ENCODE measurements at places on chromosomes 16 and 17. TPM values are rescaled to one million over a fixed set of nuclear protein-coding genes. Genes with fewer than 3 reads are reported as not detected.

The PRR35 gene
- not detected for total RNA-seq

The ADAM11 gene
- total RNA-seq: 0.73 TPM

The TMEM98 gene
- 143 TPM for total RNA-seq

The WNT9B gene
- total RNA-seq: not detected

The ODAD4 gene
- total RNA-seq: not detected

The TBC1D16 gene
- 16.5 TPM for total RNA-seq

The ACADVL gene
- 3,058 TPM for total RNA-seq

- DNase-seq: no peak
Observed at GRCh38 chr17:71628306-71628705, 492.5 kb upstream of the SOX9 start.

DNA sequence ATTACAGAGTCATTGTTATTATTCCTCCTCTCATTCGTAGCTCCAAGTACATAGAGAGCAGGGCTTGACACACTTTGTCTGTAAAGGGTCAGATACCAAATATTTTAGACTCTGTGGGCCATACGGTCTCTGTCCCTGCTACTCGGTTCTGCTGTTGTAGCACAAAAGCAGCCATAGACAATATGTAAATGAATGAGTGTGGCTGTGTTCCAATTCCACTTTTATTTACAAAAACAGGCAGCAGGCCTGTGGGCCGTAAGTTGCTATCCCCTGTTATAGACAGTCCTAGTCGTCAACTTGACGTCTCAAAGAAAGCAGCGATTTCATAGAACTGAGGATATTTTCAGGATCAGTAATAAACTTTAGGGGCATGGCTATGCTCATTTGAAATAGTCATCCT lies 161.6 kb downstream of the MSI2 start:
- no peak for DNase-seq

DNA sequence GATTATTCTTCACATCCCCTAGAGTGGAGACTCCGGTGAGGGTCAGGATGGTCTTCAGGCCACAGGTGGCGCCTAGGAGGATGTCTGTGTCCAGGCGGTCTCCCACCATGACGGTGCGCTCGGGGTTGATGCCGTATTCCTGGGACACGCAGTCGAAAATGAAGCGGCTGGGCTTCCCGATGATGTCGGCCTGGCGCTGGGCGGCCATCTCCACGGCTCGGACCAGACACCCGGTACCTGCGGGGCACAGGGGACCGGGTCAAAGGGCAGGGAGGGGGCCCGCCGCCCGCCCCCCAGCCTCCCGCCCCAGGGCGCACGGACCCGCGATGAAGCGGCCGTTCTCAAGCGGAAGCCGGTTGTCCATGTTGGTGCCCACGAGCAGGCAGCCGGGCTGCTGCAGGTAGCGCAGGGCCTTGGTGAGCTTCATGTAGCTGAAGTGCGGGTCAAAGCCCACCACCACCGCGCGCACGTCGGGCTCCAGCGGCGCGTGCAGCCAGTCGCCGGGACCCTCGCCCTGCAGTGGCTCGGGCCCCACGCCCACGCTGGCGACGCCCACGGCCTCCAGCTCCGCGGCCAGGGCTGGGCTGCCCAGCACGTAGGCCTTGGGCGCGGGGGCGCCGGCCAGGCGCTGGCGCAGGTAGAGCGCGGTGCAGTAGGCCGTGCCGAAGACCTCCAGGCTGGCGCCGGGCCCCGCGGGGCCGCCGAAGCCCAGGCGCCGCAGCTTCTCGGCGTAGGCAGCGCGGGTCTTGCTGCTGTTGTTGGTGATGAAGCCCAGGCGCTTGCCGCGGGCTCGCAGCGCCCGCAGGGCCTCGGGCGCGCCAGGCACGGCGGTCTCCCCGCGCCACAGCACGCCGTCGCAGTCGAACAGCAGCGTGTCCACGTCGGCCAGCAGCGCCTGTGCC lies 572 bp downstream of the PGP start:
- DNase-seq: no peak

DNA sequence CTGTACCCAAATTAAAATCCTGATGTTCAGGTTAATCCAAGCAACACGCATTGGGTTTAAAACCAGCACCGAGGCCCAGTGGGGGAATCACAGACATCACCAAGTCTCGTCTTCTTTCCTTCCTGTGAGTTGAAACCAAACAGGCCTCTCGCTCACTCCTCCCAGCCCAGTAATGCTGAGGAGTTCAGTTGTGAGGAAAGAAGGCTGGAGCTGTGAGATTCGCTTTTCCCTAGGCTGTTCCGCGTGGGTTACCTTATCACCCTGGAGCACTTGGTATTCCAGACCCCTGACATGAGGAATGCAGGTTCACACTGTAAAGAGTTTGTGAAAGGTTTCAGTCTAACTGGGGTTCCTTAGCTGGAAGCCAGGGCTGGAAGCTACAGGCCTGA lies 20.8 kb downstream of the CIBAR2 start:
- no peak for DNase-seq

DNA sequence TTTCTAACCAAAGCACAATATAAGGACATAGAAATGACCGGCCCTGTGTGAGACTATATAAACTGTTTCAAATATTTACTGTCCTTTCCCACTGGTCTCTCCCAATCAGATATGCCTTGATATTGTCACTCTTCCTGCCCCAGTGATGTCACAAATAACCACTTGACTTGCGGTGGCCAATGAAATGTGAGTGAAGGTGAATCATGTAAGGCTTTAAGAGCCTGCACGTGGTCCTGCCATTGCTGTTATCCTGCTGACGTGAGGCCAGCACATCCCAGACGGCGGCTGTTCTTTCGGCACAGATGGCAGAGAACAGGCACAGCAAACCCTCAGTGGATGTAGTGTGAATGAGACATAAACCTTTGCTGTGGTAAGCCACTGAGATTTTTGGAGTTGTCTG lies 5.4 kb upstream of the KLHL11 start:
- no peak for DNase-seq

GRCh38 chr16:85259115-85259831 lies 147.0 kb upstream of the CIBAR2 start:
- DNase-seq: no peak

DNA sequence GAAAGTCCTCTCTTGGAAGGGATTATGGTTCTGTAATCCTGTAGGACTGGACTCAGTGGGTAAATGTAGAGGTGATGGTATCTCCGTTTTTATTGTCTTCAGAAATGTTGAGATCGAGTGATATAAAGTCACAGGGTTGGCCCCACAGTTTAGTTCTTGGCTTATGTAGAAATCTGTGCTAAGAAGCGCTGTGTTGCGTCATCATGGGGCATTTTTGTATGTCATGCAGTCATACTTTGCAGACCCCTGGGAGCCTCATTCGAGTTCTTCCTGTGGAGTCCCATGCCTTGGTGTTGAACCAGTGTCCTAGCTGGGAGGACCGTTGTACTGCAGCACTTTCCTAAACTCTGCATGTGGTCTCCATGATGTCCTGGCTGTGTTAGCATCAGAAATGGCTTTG lies 619.7 kb downstream of the MAF start:
- DNase-seq: no peak

GRCh38 chr16:9138731-9139501 lies 47.5 kb downstream of the HAPSTR1 start:
- DNase-seq: peak; percentile 88

DNA sequence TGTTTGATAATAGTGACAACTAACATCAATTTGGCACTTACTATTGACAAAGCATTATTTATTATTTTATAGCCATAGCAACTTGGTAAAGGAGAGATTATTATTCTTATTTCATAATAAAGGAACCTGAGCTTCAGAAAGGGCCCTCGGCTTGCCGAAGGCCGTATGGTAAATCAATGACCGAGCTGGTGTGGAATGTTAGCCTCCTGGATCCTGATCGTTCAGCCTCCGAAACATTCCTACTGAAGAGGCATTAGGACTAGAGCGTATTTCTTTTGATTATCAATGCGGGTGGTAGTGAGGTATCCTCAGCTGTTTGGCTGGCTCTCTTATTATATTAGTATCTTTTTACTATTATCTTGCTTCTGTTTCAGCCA lies 199.3 kb upstream of the TBX2 start:
- peak; percentile 57 for DNase-seq

DNA sequence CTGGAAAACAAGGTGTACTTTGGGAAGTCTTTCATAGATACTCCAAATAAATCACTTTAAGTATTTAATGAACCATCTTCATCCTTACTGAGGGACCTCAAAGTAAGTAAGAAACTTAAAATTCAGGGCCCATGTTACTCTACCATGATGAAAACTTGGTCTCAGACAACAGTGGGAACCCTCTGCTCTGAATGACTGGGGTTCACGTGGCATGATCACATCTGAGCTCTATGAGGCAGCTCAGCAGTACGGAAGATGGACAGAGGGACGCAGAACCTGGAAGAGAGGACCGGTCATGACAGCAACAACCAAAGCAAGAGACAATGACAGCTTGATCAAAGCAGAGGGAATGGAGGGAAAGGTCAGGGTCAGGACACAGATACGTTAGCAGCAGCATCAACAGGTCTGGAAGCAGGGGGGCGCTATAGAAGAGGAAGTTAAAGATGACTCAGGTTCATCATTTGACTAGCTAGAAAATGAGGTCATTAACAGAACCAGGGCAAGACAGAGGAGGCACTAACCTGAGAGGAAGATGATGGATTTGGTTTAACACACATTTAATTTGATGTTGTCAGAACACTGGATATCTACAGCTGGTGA lies 9.5 kb downstream of the XPO6 start:
- no peak for DNase-seq

DNA sequence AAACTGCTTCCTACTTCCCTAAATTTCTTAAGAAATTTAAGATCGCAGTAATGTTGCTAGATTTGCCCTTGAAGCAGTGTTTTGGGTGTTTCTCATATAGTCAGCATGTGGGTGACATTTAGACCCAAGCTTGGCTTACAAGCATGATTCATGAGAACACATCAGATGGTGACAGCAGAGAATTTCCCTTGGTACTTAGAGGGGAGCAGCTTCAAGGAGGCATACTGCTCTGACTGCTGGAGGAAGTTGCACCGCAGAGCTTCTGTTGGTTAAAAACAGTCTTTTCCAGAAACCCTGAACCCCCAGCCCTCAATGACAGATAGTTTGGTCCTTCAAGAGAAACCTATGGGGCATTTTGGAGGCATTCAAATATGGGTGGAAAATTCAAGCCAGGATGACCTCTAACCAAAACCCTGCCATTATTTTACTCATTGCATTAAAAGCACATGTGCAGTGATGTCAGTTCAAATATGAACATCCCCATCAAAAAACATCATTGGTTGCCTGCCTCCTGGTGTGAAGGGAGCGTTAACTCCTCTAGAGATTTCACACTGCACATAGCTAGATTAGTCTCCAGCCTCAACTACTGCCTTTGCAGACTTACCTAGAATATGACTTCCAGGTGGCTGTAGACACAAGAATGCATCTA lies 201.5 kb upstream of the CACNG5 start:
- no peak for DNase-seq
